ENCODE measurements at places on chromosomes 2 and 18.

GRCh38 chr2:99619151-99619550 is 129.3 kb upstream of the REV1 start:
- no peak for DNase-seq

GRCh38 chr2:159003555-159003954 is 35.1 kb downstream of the TANC1 start:
- DNase-seq, result no peak

GRCh38 chr2:9415516-9416169 is 7.7 kb downstream of the ITGB1BP1 start:
- no peak for DNase-seq

DNA sequence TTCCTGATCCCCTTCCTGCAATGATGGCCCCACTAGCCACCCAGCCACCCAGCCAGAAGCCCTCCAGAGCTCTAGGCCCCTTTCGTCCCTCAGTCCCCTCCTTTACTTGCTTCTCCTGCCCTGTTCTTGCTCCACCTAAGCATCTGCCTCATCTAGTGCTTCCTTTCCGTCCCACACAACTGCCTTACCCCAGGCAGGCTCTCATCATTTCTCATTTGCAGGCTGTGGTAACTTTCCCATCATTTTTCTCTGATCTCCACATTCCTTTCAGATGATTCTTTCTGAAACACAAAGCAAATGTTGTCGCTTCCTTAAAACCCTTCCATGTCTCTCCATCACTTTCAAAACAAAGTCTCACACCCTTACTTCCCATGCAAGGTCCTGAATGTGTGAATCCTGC is 459.8 kb downstream of the METTL4 start:
- DNase-seq, result no peak

GRCh38 chr2:201260302-201260800 is at the start of gene CASP8:
CASP8 (plus strand) TSS chr2:201260536; CDS start chr2:201266487, 5,951 bp downstream.
- DNase-seq, result peak; percentile 78

- no peak for DNase-seq
Measured at GRCh38 chr18:76988031-76988826, 144.4 kb downstream of the MBP start.

DNA sequence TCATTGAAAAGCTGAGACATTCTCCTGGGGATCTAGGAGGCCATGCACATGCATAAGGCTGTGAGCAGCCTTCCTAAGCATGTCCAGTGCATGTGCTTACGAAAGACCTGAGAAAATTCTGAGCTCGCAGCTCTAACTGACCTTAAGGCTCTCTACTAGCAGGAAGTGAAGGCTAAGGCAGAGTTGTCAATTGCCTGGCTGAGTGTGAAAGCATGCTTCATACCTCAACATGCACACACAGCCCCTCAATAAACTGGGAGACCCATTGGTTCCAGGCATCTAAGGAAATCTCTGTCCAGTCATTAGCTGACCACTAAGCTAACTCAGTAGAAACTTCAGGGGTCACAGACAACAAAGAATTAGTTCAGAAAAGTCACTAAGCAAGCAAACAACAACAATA is 42.0 kb downstream of the ALPK2 start:
- no peak for DNase-seq
